Stimulated activated naive CD8-positive, alpha-beta T cell treated with anti-CD3 and anti-CD28 coated beads, Interleukin-15, amount 100 ng/mL, for 72 hours (primary cell): ENCODE measurements at places on chromosomes 4 and X.
A peak's percentile ranks its signal among the peaks of the same experiment; 100 is the strongest.

DNA sequence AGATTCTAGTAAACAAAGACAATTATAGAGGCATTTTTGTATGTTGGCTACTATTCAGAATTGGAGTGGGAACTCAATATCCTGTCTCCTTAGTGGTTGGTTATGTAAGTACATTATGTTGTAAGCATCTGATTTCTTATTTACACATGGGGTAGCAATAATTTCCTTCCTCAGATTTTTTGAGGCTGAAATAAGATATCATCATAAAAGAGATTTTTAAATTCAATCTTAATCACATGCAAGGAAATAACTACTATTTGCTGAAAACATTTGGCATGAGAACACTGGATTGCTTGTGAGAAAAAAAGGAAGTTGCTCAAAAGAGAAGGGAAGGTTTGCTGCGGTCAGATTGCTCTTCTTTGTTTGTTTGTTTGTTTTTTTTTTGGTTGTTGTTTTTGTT is 437.7 kb upstream of the HS3ST1 start:
- DNase-seq, result no peak

DNA sequence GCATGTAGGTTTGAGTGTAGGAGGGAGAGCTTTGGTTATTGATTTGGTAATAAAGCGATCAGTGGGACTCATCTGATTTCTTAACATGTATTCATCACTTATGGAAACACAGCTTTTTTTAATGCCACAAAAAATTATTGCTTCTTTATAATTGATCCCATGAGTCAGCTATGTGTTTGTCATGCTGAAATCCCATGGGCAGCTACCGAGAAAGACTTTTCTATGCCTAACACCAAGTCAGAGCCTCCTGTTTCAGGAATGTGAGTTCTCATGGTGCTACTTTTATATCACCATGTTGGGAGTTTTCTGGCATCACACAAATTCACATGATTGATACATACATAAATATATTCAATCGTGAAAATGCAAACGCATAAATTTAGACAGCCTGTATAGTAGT is 165.7 kb downstream of the RAPGEF2 start:
- DNase-seq, result no peak

GRCh38 chr4:24850674-24851073 is 55.3 kb downstream of the SOD3 start:
- no peak for DNase-seq

DNA sequence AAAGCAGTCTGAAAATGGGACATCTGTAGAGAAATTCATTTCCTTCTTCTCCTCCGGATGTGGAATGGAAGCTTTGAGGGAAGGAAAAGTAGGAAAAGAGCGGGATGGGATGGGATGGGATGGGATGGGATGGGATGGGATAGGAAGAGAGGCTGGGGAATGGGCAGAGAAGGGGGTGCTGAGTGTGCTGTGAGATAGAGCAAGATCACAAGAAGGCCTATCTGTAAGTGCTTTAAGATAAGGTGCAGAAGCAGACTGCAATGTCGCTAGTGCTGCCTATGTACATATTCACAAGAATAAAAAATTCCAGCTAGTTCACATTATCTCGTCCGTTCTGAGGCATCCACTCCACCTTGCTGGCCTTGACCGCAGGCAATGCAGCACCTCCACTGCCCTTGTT is 86.2 kb downstream of the IRF2 start:
- no peak for DNase-seq

DNA sequence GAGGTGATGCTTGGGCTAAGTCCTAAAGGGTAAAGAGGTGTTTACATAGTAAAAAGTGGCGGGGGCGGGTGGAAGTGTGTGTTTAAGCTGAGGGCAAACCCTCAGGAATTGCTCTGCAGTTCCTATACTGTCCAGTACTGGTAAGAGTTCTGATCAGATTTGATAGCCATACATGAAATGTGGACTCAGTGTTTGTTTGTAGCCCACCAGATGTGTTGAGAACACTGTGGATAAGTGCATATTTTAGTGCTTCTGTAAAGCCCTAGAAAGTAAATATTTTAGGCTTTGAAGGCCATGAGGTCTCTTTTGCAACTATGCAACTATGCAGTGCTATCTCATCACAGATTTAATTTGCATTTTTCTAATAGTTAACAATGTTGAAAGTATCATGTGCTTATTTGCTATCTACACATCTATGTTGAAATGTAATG is 80.7 kb upstream of the EOLA2 start:
- DNase-seq, result no peak

DNA sequence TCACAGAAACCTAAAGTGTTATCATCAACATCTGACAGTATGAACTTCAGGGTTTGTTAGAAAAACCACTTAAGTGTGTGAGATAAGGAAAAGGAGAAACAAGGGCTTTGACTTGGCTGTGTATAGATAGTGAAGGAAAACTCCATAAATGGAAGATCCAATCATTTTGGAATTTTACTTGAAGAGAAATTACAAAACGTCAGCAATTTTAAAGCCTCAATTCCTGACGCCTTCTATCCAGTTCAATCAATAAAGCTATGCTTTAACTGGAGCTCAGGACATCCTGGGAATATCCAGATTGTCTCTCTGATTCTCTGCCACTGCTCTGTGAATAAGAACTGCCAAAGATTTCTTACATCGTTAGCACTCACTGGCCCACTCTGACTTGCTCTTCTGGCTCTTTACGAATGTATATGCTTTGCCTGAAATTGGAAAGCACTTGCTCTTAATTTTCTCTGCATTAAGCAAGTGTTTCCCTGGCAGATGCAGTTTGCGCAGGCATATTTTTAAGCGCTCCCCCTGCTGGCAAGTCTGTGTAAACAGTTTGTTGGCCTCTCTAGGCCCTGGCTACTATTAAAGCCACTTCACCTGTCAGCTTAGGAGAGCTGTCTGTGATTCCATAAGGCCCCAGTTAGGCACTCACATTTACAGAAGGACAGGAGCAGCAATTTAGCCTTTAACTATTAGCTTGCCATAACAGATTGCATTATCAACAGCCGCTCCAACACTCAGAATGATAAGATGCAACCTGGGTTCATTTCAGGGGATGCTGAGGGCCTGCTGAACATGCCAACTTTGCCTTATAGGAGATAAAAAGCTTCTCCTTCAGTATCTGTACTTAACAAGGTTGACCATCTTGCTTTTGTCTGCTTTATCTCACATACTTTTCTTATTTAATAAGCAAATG is 251.4 kb upstream of the DDX53 start:
- peak; percentile 17 for DNase-seq

DNA sequence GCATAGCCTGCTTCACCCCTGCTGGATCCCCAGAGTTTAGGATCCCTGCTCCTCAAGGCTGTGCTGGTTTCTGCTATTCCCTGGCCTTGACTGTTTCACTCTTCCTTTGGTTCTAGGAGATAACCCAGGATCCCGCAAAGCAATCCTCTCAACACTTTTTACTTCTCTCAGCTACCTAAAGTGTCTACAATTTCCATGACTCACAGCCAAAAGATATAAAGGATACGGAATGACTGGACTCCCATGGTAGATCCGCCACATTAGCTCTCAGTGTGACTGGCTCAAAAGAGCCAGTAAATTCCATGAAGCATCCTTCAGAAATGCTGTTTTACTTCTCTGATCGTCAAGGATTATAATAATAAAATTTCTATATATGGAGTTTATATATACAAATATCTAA is 66.3 kb upstream of the TMEM164 start:
- DNase-seq, result no peak

DNA sequence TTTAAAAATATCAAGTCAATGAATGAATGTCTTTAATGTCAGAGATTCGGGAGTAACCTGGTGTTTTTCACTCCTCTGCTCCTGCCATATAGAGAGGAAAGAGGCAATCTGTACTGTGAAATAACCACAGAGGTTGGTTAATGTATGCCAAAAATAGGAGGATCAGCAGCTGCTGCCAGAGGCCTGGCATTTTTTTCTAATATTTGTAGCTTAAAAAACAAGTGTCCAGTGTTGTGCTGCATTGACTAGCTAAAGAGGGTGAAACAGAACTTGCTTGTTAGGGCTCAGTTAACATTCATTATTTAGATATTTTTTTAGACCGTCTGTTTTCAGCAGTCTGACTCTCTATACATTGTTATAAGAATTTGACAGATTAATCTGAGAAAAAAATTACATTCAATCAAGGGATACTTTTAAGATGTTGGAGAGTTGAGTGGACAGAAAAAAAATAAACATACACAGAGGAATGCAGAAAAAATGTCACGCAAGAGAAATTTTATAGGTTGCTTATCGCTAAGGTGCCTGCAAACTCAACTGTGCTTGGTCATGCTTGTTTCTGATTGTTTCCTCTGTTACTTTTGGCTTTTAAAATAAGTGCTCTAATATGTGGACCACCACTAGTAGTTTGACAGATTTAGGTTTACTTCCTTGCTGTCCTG is 392.3 kb upstream of the GALNT7 start:
- DNase-seq, result no peak

DNA sequence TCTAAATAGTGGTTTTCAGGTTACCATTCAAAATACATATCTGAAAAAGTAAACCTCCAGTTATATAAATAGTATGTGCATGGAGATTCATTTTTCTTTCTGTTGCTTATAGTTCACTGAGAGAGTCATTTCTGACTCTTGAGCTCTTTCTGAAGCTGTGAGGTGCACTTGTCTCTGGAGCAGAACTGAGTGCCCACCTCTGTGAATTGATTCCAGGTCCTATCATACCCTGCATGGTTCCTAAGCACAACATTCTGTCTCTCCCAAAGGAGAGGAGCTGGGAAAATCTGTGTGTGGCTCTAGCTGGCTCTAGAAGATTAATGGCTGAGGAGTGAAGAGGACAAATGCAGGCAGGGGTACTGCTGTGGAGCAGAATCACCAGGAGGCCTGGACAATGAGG is 161.6 kb upstream of the HCCS start:
- no peak for DNase-seq
